Heart right ventricle (tissue), 16 donors: ENCODE measurements at places on chromosomes 4 and X. TPM values are rescaled to one million over a fixed set of nuclear protein-coding genes. Genes with fewer than 3 reads are reported as not detected.

GRCh38 chr4:91092398-91092980 lies 965.3 kb downstream of the CCSER1 start:
- no peaks in the 10 kb centered on the region for H3K27me3 ChIP-seq
- H3K36me3 ChIP-seq: no peaks in the 10 kb centered on the region
- H3K4me3 ChIP-seq: no peak overlapping the region
- no peaks in the 10 kb centered on the region for H3K4me1 ChIP-seq
- no peak for DNase-seq
- no peak overlapping the region for H3K27ac ChIP-seq

DNA sequence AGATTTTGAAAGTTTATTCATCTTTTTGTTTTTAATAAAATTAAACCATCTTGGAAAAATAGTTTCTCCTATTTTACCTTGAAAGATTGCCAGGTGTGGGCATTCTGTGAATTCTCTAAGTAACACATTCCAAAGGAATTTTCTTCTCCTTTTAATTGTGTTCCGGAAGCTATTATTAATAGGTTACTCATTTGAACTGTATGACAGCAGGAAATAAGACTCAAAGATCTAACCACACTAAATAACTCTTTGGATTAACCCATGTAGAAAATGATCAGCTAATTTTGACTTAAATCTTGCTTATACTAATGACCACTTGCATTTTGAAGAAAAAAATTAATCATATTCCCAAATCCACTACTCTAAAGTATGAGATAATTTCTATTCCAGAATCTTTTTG lies 17.6 kb upstream of the CCNI start:
- H3K4me1 ChIP-seq: peaks cover 21% of the 10 kb centered on the region
- no peaks in the 10 kb centered on the region for H3K36me3 ChIP-seq
- DNase-seq: no peak
- no peak overlapping the region for H3K27ac ChIP-seq
- H3K27me3 ChIP-seq: no peaks in the 10 kb centered on the region
- H3K4me3 ChIP-seq: no peak overlapping the region

ADAM29 gene
- not detected for total RNA-seq

DNA sequence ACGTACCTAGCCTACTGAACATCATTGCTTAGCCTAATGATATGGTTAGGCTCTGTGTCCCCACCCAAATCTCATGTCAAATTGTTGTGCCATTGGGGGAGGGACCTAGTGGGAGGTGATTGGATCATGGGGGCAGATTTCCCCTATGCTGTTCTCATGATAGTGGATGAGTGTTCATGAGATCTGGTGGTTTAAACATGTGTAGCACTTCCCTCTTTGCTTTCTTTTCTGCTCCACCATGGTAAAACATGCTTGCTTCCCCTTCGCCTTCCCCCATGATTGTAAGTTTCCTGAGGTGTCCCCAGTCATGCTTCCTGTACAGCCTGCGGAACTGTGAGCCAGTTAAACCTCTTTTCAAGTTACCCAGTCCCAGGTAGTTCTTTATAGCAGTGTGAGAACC lies 102.6 kb downstream of the RAPGEF2 start:
- H3K27ac ChIP-seq: peak overlapping the region; percentile 85
- H3K4me3 ChIP-seq: no peak overlapping the region
- H3K36me3 ChIP-seq: no peaks in the 10 kb centered on the region
- no peaks in the 10 kb centered on the region for H3K27me3 ChIP-seq
- no peak for DNase-seq

GRCh38 chrX:1618689-1619088 lies 3.8 kb downstream of the ASMT start:
- no peaks in the 10 kb centered on the region for H3K27me3 ChIP-seq
- H3K27ac ChIP-seq: no peak overlapping the region
- H3K36me3 ChIP-seq: no peaks in the 10 kb centered on the region

DNA sequence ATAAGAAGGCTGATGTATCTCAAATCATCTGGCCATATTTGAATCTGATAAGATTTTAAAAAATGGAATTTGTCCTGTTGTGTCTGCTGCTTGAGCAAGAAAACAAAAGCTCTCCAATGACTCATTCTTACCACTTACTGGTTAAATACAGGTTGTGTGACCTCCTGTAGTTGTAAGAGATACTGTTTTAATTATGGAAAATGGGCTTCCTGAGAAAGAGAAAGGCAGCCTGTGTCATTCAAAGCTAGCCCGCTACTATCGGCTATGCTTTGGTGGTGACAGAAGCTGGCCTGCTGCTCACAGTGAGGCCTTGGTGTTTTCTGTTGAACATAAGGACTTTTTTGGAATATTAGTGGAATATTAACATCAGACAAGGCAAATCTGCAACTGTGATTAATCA lies 1722.1 kb upstream of the PCDH10 start:
- no peaks in the 10 kb centered on the region for H3K27me3 ChIP-seq
- no peaks in the 10 kb centered on the region for H3K36me3 ChIP-seq
- H3K27ac ChIP-seq: no peak overlapping the region
- DNase-seq: no peak

- no peak overlapping the region for H3K27ac ChIP-seq
- no peaks in the 10 kb centered on the region for H3K4me1 ChIP-seq
- no peak for DNase-seq
- no peak overlapping the region for H3K4me3 ChIP-seq
These were observed 204.5 kb downstream of the SLC7A11 start for GRCh38 chr4:138037696-138038095.

DNA sequence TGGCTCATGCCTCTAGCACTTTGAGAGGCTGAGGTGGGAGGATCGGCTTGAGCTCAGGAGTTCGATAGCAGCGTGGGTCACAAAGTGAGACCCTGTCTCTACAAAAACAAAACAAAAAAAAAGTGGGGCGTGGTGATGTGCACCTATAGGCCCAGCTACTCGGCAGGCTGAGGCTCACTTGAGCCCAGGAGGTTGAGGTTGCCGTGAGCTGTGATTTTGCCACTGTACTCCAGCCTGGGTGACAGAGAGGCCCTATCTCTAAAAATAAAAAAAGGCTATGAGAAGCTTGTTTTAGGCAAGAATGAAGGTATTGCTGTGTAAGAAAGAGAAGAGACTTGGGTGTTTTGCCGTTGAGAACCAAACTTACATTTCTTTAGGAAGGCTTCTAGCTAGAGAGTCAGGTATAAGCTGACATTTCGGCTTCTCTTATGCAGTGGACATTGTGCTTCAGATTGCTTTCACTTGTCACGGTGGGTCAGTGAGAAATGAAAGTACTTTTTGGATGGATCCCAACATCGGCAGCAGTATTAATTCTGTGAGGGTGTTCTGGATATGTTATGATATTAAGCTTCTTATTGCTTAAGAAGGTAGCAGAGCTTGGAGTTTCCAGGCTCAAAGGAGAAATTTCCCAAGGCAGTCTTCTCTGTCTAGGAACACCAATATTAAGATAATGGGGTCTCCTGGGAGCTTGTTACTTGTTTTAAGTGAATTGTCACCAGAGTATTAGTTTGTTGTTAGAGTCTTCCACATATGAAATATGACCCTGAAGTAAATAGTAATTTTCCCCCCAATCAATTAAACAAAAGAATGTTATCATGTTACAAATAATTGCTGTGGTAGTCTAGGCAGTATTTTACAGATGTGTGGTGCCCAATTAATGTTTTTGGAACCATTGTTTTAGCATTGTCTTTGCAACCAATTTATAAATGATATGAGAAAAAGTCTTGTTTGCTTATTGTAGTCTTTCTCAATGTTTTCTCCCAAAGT lies 17.6 kb downstream of the TMEM131L start:
- DNase-seq: peak; percentile 19
- no peaks in the 10 kb centered on the region for H3K27me3 ChIP-seq
- H3K36me3 ChIP-seq: no peaks in the 10 kb centered on the region
- H3K4me3 ChIP-seq: no peak overlapping the region
- H3K27ac ChIP-seq: peak overlapping the region; percentile 12

- no peak overlapping the region for H3K27ac ChIP-seq
- peaks cover 98% of the 10 kb centered on the region for H3K36me3 ChIP-seq
- no peak overlapping the region for H3K4me3 ChIP-seq
- no peaks in the 10 kb centered on the region for H3K27me3 ChIP-seq
- no peaks in the 10 kb centered on the region for H3K4me1 ChIP-seq
- no peak for DNase-seq
These were observed 12.6 kb downstream of the LRPAP1 start for GRCh38 chr4:3519468-3520264.

ENOX2 gene
- total RNA-seq: 19.1 TPM

DNA sequence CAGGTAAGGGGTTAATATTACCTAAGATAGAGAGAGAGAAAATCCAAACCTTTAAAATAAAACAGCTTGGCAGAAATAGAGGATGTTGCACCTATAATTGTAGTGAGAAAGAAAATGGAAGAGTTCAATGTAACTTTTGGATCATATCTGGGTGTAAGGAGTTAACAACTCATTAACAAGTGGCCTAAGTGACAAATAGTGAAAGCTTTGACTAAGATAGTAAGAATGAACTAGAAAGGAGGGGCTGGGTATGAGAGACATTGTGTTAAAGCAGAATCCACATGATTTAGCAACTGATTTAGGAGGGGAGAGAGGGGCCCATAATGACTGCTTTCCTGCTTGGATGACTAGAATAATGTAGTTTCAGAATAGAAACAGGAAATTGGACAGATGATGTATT lies 761.0 kb downstream of the IL1RAPL1 start:
- no peaks in the 10 kb centered on the region for H3K4me1 ChIP-seq
- H3K27ac ChIP-seq: no peak overlapping the region
- H3K4me3 ChIP-seq: no peak overlapping the region
- no peaks in the 10 kb centered on the region for H3K36me3 ChIP-seq
- H3K27me3 ChIP-seq: no peaks in the 10 kb centered on the region

GRCh38 chr4:2925931-2926860 lies 37.0 kb downstream of the NOP14 start:
- no peak for DNase-seq
- H3K4me1 ChIP-seq: peaks cover 5% of the 10 kb centered on the region
- no peak overlapping the region for H3K27ac ChIP-seq
- H3K36me3 ChIP-seq: no peaks in the 10 kb centered on the region
- no peak overlapping the region for H3K4me3 ChIP-seq
- no peaks in the 10 kb centered on the region for H3K27me3 ChIP-seq

- no peak overlapping the region for H3K27ac ChIP-seq
- no peak for DNase-seq
- H3K27me3 ChIP-seq: no peaks in the 10 kb centered on the region
- no peaks in the 10 kb centered on the region for H3K36me3 ChIP-seq
- no peak overlapping the region for H3K4me3 ChIP-seq
These were observed 138.9 kb upstream of the ITM2A start for GRCh38 chrX:79506001-79506400.

GRCh38 chrX:135484641-135485289 lies 35.7 kb upstream of the INTS6L start:
- no peaks in the 10 kb centered on the region for H3K4me1 ChIP-seq
- no peaks in the 10 kb centered on the region for H3K36me3 ChIP-seq
- no peak overlapping the region for H3K4me3 ChIP-seq
- DNase-seq: no peak

DNA sequence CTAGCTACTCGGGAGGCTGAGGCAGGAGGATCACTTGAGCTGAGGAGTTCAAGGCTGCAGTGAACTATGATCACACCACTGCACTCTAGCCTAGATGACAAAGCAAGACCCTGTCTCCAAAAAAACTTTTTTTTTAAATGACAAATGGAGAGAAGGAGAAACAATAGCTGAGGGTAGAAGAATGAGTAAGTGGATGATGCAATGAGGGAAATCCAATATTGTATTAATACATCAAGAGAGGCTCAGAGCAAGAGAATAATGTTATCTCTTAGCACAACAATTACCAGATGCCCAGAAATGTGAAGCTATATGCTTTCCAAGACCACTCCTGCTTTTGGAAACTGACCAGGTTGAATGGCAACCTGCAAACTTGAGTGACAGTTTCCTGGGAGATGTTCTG lies 19.9 kb upstream of the GPR173 start:
- no peaks in the 10 kb centered on the region for H3K36me3 ChIP-seq
- no peaks in the 10 kb centered on the region for H3K4me1 ChIP-seq
- no peak overlapping the region for H3K4me3 ChIP-seq
- no peak for DNase-seq
- no peak overlapping the region for H3K27ac ChIP-seq
- no peaks in the 10 kb centered on the region for H3K27me3 ChIP-seq

DNA sequence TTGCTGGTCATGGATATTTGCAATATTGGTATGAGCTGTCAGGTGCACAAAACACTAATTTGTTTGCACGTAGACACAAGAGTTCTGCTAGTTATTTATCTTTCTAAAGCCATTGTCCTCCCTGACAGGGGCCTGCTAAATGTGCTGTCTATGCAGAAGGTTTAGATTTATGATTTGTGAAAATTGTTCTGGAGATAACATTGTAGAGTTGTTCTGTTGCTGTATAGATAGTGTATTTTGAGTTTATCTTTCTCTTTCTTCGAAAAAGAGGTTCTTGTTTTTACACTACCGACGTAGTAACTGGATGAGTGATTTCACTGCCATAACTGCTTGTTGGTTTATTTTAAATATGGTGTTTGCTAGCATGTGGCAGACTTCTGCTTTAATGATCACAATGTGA lies 28.5 kb upstream of the FGG start:
- no peak overlapping the region for H3K27ac ChIP-seq
- no peak overlapping the region for H3K4me3 ChIP-seq
- H3K27me3 ChIP-seq: no peaks in the 10 kb centered on the region

AP1AR gene
- 8.0 TPM for total RNA-seq

- no peaks in the 10 kb centered on the region for H3K27me3 ChIP-seq
- DNase-seq: no peak
These were observed 404.5 kb downstream of the GRXCR1 start for GRCh38 chr4:43296946-43297528.

DNA sequence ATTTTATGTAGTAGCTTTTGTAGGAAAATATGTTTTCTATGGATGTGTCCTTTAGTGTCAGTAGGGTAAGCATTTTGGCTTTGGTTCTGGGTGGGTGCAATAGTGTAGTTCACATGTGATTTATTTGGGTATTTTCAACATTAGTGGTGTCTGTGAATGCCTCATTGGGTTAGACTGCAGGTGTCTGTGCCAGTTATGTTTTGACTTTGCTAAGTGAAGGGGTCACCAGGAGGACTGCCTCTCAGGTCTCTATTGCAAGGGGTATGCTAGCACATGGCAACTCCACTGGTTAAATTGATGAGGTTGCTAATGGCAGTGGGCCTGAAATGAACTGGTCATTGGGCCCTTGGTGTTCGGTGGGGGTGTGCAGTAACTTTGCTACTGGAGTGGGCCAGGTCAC lies 467.1 kb downstream of the NAF1 start:
- no peaks in the 10 kb centered on the region for H3K27me3 ChIP-seq
- H3K36me3 ChIP-seq: no peaks in the 10 kb centered on the region
- no peak overlapping the region for H3K4me3 ChIP-seq
- no peak for DNase-seq

DNA sequence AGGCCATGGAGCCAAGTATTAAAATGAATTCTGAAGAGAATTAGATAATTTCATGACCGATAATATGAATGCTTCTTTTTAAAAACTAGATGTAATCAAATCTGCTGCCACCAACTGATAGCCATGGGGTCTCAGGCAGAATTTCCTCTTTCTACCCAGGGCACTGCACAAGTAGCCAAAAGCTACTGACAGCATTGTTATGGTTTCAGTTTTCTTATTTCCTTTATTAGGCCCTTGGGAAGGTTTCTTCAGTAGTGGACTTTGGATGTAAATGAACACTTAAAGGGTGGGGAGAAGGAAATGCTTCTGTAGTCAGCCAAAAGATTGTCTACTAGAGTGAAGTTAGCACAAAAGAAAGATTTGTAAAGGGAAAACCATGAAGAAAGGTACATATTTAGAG lies 686.0 kb downstream of the ADGRL3 start:
- H3K27ac ChIP-seq: no peak overlapping the region
- no peak for DNase-seq
- H3K27me3 ChIP-seq: no peaks in the 10 kb centered on the region
- H3K4me3 ChIP-seq: no peak overlapping the region
- H3K4me1 ChIP-seq: no peaks in the 10 kb centered on the region

PHOX2B gene
- not detected for total RNA-seq

SLC16A2 gene
- total RNA-seq: 5.7 TPM

GRCh38 chr4:136644279-136644678 lies 888.0 kb downstream of the PCDH18 start:
- H3K4me3 ChIP-seq: no peak overlapping the region
- H3K4me1 ChIP-seq: no peaks in the 10 kb centered on the region
- no peaks in the 10 kb centered on the region for H3K27me3 ChIP-seq
- no peaks in the 10 kb centered on the region for H3K36me3 ChIP-seq
